ENCODE measurements at places on chromosomes 1 and 21.

DNA sequence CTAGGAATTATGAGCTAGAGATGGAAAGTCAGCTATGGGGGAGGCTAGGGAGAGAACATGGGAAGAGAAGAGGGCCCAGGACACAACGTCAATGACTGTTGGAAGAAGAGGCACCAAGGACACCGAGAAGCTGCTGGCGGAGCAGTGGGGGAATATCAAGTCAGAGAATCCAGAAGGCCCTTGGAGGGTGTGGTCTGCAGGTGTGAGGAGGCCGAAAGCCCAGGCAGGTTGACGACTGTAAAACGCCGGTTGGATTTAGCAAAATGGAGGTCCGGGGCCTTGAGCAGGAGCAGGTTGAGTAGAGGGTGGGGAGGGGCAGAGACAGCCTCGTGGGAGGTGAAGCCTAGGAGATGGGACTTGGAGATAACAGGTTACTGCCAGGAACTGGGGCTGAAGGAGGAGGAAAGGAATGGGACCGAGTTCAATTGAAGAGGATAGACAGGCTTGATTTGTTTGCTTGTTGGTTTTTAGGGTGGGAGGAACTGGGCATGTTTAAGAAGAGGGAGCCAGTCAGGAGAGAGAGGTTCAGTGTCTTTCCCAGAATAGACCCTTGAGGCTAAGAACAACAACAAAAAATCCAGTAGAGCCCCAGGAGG lies 35.1 kb downstream of the EDN2 start:
- DNase-seq, result no peak

DNA sequence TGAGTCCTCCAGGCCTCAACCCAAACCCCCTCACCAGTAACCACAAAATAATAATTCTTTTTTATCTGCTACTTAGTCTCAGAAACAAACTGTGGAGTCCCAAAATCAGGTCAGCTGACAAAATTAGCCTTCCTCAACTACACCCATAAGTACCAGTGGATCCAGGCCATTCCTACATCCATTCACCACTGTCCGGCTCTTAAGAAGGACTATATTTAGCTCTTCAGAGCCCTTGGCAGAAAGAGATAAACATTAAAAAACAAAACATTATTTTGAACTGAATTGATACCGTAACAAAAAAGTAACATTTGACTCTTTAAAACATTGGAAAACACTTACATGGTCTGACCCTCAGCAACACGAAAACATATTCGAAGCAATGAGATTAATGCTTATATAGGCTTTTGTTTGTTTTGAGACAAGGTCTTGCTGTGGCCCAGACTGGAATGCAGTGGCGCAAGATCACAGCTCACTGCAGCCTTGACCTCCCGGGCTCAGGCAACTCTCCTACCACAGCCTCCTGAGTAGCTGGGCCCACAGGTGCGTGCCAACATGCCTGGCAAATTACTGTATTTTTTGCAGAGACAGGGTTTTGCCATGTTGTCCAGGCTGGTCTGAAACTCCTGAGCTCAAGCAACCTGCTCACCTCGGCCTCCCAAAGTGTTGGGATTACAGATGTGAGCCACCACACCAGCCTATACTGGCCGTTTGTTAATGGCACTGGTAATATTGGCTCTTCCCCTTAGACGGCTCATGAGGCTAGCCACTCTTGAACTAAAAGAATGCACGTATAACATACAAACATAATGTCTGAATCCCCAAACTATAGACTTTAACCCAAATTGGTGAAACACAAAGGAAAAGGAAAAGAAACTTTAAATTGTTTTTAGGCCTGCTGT lies 330.7 kb downstream of the SMYD3 start:
- no peak for DNase-seq

DNA sequence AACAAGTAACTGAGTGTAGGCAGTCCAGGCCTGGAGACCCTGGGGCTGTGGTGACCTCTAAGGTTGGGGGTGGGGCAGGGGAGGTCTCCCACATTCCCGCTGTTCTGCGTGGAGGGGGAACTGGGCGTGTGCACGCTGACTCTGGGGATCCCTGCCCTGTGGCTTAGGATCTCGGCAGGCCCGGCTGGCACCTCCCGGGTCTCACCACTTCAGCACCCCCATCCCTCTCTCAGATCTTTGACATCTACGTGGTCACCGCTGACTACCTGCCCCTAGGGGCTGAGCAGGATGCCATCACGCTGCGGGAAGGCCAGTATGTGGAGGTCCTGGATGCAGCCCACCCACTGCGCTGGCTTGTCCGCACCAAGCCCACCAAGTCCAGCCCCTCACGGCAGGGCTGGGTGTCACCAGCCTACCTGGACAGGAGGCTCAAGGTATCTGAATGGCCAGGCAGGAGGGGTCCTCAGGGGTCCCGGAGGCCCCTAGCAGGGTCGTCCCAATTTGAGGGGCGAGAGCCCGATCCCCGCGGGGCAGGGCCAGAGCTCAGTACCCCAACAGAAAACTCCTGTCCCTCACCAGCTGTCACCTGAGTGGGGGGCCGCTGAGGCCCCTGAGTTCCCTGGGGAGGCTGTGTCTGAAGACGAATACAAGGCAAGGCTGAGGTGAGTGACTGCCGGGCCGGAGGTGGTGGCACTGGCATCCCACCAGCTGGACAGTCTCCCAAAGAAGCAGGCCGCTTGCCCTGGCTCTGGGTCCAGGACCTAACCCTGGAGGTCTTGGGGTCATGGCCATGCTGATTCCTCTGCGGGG lies 68.7 kb downstream of the TRIM11 start:
- DNase-seq, result no peak

- no peak for DNase-seq
Measured at GRCh38 chr1:193358419-193358818, 172.0 kb upstream of the B3GALT2 start.

GRCh38 chr1:21175324-21175669 lies 1.4 kb downstream of the EIF4G3 start:
- peak; percentile 55 for DNase-seq

- no peak for DNase-seq
Measured at GRCh38 chr1:92483610-92484471, 2.9 kb downstream of the GFI1 start.

- no peak for DNase-seq
Measured at GRCh38 chr1:24775348-24775747, 30.1 kb downstream of the CLIC4 start.

GRCh38 chr1:208527156-208527555 lies 283.0 kb upstream of the PLXNA2 start:
- no peak for DNase-seq

DNA sequence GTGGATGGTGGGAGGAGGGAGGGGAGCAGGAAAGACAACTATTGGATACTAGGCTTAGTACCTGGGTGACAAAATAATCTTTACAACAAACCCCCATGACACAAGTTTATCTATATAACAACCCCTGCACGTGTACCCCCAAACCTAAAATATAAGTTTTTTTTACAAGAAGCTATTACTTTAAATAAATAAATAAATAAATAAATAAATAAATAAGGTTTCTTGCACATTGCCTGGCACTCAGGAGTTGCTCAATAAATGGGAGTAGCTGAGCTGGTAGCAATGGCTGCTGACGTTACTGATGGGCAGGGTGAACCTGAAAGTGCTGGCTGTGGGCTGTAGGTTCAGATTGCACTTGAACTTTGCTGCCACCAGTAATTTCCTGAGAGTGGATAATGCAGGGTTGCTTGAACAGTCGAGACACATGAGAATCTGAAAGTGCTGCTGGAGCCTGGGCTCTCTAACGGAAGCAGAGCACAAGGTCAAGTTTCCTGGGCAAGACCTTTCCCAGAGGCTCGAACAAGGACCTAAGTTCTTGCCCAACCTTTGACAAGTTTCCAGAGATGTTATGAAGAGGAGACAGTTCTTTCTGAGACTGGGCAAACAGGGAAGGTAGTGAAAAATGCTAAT lies 14.8 kb upstream of the KCNE2 start:
- no peak for DNase-seq

DNA sequence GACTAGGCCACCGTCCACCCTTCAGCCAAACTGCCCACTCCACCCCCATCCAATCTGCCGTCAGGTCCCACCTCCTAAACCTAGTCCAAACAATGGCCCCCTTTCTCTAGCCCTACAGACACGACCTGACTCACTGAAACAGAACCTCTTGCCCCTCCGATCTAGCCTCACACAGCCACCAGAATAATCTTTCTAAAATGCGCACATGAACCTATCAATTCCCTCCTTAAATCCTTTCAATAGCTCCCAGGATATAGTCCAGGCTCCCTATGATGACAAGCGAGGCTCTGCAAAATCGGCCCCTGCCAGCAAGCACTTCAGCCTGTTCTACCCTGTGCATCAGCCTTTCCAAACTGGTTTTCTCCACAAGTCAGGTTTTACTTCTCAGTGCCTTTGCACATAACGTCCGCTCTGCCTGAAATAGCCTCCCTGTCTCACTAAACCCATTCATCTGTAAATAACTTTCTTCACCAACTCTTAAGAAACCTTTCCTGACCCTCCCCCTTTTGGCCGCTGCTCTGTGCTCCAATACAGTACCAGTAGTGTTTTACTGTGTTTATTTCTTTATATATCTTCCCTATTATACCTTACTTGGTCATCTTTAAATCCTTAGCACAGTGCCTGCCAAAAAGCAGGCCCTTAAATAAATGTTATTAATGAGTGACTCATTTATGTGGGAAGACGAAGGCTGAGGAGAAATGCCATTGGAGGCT lies 9.0 kb upstream of the CDC20 start:
- DNase-seq, result peak; percentile 21

GRCh38 chr1:40539338-40539737 lies 7.9 kb downstream of the ZNF684 start:
- DNase-seq, result no peak

DNA sequence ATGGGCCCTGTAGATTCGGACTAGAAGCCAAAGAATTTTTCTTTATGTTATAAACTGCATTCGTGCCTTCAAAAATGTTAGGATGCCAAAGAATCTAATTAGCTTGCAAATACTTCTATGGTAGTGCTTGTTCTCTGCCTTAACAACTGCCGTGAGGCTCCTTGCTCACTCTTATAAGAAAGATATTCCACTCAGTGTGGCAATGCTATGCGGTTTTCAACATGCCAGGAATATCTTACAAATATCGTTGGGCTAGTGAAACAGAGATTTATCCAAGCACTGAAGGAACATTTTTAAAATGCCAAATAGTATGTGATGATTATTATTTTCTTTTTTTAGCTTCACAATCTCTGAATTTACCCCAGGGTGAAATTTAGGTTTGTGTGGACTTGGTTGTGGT lies 198.2 kb downstream of the GREM2 start:
- DNase-seq, result peak; percentile 15

DNA sequence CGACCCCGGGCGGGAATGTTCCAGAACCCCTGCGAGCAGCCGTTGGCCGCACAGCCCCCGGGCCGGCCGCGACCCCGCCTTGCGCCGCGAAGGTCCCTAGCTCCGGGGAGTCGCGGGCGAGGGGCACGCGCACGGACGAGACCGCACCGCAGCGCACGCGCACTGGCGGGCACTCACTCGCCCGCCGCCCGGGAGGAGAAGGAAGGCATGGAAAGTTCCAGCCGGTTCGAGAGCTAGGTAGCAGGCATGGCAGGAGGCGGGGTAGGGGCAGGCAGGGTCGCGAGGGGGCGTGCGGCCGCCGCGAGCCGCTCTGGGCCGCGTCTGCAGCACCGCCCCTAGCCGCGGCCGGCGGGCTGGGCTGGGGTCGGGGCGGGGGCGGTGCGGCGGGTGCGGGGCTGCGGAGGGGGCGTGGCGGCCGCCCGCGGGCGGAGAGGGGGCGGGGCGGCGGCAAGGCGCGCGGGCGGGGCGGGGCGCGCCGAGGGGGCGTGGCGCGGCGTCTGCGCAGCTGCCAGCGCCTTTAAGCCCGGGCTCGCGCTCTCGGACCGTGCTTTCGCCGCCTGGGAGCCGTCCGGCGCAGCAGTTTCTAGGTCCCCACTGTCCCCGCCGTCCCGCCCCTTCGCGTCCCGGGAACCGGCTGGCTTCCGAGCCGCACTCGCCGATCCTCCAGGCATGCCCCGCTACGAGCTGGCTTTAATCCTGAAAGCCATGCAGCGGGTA lies at the start of the genes MRPS6 and SLC5A3:
MRPS6 (plus strand) TSS at position 547 of the 717 bp plus-strand sequence; CDS start at position 670, 123 bp downstream.
SLC5A3 (plus strand) TSS at position 547 of the 717 bp plus-strand sequence. CDS start 21,621 bp downstream, outside the sequence.
- DNase-seq, result peak; percentile 85

GRCh38 chr1:206769304-206769731 lies 1.3 kb upstream of the IL19 start:
- DNase-seq, result no peak

GRCh38 chr1:55047611-55048010 lies 8.3 kb downstream of the PCSK9 start:
- DNase-seq, result no peak

- no peak for DNase-seq
Measured at GRCh38 chr1:56052041-56052440, 527.3 kb downstream of the PLPP3 start.

DNA sequence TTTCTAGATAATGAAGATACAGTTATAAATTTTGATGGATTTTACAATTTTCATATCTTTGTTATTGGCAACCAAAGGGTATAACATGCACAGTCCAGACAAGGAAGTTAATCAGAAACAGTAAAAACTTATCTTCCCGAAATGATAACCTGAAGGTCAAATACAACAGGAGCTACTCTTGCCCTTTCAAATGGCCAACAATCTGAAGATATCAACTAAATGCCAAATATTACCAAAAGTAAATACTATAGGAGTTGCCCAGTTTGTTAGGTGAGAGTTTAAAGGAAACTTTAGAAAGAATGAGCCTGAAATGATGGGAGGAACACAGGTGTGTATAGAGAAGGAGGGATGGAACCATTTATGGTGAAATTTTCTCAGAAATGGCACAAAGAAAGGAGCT lies 153.2 kb downstream of the RGS7 start:
- no peak for DNase-seq

DNA sequence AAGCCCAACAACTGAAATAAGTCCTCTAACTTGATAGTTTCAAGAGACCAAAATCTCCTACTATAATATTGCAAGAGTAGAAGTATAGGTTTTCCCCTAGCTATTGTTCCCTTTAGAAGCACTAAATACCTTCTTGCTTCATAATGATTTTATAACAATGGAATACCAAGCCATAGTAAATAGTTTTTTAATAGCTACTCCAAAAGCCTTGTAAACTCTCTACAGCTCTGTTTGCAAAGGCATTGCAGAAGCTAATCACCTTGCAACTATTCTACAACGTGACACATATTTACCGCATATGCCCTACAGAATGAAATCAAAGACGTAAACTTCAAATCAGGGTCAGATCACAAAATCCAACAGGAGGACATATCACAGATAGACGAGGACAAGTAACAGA lies 451.5 kb upstream of the ZRANB2 start:
- no peak for DNase-seq

GRCh38 chr1:28102189-28102588 lies 13.8 kb upstream of the EYA3 start:
- no peak for DNase-seq

- no peak for DNase-seq
Measured at GRCh38 chr1:35668506-35668905, 27.2 kb upstream of the PSMB2 start.

DNA sequence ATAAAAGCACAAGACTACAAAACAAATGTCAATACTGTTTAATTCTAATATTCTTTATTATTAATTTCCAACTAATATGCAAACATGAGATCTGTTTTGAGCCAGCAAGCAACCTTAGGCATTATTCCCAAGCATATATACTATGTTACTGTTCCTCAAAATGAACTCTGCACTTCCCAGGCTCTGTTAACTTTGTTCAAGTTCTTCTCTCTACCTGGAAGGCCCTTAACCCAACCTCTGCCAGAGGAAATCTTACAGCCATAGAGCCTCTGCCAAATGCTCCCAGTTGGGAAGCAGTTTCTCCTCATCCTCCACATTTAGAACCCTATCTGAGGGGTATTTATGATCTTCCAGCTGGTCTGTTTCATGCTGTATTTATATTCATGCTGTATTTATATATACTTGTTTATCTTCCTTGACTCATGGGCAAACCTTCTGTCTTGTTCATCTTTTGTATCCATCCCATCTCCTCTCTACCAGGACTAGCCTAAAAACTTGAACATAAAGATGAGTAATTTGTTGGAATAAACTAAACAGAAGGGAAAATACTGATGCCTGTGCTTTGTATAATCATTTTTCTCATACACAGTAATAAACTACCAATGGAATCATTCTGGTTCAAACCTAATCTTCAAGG lies 5.3 kb downstream of the IVNS1ABP start:
- no peak for DNase-seq
